DMS153 (cell line): ENCODE measurements at places on chromosomes 11 and 22.

GRCh38 chr11:126337474-126338241, 17.8 kb upstream of the ST3GAL4 start:
- no peak for DNase-seq

DNA sequence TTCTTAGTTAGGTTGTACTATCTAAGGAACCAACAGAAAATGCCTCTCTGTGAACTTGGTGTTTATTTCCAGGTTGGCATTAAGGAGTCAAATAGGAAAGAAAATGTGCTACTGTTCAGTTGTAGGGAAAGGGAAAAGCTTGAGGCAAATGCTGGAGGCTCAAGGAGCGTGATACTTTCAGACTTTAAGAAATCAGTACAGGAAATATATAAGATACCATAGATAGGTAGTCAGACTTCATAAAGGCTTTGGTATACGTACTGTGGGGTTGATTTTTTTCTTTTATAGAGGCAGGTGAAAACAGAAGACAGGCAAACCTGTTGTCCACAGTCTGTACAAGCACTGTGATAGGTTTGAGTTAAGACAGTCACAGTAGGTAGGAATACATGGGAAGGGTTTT, 30.8 kb downstream of the EP300 start:
- DNase-seq = no peak

DNA sequence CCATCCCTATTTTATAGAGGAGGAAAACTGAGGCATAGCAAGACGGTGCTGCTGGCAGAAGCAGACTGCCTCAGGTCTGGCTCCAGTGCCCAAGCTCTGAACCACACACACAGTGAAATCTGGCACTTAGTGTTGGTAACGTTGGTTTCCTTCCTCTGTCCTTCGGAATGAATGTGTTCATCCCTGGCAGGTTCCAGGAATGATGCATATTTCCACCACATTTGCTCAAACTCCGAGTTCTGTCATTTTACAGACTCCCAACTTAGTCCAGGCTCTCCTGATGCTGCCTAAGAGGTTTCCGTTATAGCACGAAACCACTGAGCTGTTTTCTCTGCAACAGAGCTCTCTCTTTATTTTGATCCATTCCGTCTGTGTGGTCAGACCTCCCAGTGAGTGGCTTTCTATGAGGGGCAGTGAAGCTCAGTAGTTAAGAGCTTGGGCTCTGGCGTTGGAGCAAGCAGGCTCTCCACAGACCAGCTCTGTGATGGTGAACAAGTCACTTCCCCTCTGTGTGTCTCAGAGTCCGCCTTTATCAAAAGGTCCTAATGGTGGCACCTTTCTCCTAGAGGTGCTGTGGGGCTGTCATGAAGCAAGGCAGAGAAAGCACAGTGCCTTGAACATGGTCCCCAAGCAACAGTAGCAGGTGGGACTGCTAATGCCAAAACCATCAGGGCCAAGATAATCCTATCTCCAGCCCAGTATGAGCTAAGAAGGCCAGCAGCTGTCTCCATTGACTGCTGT, 200.3 kb downstream of the MYO18B start:
- DNase-seq = no peak

- peak; percentile 54 for DNase-seq
These were observed 16.3 kb downstream of the CRYBB2 start for GRCh38 chr22:25235547-25236290.

DNA sequence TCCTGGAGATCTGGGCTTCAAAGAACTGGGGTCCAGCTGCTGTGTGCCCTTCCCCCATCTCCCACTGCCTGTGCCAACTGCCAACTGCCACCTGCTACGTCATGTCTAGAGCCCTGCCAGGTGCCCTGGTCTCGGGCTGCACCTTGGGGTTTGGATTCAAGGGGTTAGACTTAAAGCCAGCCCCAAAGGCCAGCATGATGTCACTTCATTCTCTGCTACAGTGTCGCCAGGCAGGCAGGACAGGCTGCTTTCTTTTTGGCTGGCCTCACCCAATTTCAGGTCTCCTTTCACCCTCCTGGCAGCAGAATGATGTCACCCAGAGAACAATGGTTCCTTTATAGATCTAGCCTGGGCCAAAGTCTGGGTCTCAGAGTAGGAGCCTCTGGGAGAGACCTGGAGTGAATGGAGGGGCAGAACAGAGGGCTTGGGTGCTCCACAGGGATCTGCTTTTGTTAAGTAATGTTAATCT, 79.5 kb upstream of the CRYBB3 start:
- DNase-seq = peak; percentile 70

GRCh38 chr22:28710576-28711191, 30.9 kb downstream of the CHEK2 start:
- no peak for DNase-seq

GRCh38 chr11:19225123-19225522, 15.6 kb downstream of the E2F8 start:
- DNase-seq = no peak

- no peak for DNase-seq
These were observed 231.1 kb downstream of the TENM4 start for GRCh38 chr11:79209540-79210266.

DNA sequence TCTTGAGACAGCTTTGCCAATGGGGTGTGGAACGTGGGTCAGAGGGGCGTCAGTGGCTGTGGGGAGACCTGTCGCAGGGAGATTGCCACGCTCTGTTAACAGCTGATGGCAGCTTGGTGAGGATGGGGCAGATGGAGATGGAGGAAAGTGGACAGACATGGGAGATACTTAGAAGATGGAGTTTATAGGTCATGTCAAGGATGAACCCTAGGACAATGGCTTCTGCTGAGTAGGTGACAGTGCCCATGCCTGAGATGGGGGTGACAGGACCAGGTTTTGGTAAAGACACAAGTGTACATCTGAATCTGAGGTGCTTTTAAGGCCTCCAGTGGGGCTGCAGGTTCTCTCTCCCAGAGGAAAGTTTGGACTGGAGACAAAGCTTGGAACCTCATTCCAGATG, 51.5 kb upstream of the ACCSL start:
- DNase-seq = no peak

- DNase-seq = no peak
These were observed 20.3 kb upstream of the TH start for GRCh38 chr11:2191883-2192282.

GRCh38 chr11:102110761-102111010, 439 bp downstream of the YAP1 start:
- no peak for DNase-seq

GRCh38 chr22:42961810-42962209, 53.1 kb downstream of the PACSIN2 start:
- no peak for DNase-seq
